Stimulated activated CD8-positive, alpha-beta memory T cell treated with anti-CD3 and anti-CD28 coated beads, Interleukin-4, amount 100 ng/mL, for 4 hours (primary cell): ENCODE measurements at places on chromosomes 3 and 15.

GRCh38 chr3:30688776-30689641, 82.6 kb downstream of the TGFBR2 start:
- no peak for DNase-seq

DNA sequence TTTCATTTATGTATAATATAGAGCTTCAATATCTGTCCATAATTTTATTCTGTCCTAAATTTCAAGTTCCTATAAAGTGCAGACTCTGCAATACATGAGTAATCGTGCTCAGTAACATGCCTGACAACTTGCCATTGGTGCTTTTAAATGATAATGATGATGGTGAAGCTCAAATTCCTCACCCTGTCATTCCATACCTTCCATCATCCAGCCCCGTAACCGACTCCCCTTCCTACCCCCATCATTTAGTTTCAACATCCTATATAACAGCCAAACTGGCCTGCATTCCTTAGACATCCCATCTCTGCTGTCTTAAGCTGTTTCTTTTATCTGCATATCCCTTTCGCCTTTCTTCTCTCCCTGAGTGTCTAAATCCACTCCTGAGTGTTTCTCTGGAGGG, 67.2 kb upstream of the DLG1 start:
- DNase-seq = no peak

DNA sequence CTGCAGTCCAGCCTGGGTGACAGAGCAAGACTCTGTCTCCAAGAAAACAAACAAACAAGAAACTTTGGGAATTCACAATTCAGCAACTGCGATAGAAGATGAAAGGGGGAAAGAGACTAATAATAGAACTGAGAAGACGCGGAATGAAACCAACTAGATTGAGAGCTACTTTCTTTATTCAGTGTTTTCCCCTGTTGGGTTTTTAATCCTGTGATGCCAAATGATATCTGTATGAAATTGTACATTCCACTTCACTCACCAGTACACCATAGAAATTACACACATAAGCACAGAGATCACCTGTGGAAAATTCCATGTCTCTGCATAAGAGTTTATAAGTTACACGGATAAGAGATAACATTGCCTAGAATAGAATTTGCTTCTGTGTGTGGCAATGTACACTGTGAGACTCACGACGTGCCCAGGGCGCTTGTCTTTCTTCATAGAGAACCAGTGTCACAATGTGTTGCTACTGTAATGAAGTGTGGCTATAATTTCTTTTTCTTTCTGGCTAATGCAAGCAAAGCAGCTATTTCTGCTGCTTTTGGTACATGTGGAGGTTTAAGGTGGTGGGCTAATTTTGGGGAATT, 17.7 kb upstream of the CHST2 start:
- DNase-seq = no peak

DNA sequence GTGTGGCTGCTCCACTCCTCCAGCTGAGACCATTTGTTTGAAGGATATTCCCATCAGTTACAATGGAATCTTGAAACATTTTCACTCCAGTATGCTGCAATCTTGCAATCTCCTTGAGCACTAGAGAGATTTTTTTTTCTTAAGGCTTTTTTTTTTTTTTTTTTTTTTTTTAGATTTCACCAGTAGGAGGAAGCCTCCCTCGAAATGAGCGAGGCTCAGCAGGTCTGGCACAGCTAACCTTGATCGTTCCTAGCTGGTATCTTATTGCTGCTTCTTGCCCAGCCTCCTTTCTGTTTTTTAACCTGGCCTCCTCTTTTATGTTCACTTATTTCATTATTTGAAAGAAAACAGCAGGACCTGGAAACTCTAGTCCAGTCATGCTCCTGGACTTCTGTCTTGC, 48.1 kb downstream of the RAP2B start:
- DNase-seq = no peak

- no peak for DNase-seq
Measured at GRCh38 chr3:141430316-141430715, 56.5 kb upstream of the RASA2 start.

DNA sequence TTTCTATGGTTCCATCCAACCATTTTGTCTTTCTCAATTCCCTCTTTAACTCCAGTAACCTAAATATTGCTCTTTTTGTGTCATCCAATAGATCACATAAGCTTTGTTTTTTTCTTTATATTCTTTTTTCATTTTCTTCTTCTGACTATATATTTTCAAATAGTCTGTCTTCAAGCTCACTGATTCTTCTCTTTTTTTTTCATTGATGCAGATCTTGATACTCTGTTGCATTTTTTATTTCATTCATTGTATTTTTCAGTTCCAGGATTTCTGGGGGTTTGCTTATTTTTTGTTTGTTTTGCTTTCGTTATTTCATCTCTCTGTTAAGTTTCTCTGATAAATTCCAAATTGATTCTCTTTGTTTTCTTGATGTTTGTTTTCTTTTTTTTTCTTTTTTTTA, 36.2 kb downstream of the CLDN1 start:
- DNase-seq = no peak

- no peak for DNase-seq
Measured at GRCh38 chr3:99645277-99646106, 7.1 kb downstream of the COL8A1 start.

DNA sequence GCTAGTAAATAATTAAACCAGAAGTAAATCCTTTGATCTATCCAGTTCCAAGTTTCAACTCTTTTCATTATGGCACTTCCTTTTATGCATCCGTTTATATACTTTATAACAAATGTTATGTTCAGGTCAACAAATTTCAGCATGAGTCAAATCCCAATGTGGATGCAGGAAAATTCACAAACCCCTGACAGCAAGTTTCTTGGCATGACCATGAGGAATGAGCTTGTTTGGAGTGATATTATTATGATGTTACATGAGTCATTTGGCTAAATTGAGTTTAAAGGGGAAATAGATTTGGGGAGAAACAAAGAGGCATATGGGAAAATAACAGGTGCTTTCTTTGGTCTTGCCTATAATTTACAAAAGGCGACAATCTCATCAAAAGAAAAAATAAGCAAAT, 32.1 kb upstream of the KCNMB2 start:
- DNase-seq = no peak

DNA sequence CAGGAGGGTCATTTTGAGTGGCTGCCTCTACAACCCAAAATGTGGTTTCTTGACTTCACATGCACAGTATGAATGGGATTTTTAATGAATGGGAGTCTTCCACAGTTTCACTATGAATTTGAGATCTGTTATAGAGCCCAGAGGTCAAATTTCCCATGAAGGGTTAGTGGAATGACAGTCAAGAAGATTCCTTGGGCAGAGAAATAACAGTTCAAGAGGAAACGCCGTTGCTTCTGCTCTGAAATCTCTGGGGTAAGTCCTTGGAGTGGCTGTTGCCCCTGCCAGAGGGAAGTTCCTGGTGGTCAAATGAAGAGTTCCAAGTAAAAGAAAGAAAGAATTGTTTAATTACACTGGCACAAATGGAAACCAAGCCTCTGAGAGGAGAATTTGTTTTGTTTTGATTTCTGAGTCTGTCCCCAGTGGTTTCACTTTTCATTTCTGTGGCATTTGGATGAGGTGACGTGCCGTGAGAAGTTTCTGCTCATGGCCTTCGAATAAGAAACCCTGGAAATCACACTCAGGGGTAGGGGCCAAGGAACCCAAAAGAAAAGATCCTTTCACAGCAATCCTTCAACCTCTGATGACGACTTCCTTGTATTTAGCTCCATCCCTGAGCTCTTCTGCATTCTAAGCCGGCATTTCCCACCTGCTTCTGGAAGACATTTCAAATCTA, 77.5 kb upstream of the IL12A start:
- no peak for DNase-seq

GRCh38 chr3:66115858-66116654, 77.3 kb upstream of the MAGI1 start:
- no peak for DNase-seq

DNA sequence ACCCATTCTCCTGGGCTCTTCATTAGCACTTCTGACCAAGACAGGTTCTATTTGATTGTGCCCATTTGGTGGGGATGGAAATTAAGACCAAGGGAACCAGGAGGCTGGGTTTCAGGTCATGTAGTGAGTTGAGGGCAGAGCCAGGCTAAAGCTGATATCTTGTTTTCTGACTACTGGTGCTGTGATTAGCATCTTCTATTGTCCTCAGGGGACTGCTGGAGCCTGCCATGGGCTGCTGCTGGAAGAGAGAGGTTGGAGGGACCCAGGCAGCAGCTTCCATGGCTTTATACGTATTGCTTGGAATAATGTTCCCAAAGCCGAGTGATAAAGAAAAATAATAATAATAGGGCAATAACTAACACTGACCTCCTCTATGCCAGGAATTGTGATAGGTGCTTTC, 211.4 kb upstream of the ROPN1 start:
- no peak for DNase-seq

DNA sequence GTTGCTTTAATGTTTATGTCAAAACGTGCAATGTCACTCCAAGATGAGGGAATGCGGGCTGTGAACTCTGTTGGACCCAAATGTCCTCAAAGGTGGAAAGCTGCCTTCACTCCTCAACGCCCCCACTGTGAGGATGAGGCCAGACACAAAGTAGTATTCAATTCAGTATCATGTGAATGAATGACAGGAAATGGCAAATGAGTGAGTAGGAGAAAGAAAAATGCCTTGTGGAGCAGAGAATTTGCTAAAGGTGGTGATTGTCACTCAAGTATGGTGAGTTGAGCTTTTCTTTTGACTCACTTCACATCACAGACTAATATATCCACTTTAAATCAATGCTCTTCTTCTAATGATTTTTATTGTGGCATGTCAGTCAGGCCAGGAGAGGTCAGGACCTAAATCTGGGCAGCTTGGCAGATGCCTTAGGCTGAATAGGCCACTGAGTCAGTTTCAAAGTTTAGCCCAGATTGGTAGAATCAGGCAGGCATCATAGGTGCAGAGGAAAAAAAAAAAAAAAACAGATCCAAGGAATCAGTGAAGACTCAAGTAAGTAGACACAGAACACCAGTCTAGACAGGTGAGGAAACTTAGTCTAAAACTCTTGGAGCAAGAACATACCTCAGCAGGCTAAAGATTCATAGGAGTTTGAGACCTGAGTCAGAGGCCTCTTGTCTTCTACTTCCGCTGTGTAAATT, 71.0 kb upstream of the ZBED2 start:
- DNase-seq = no peak

GRCh38 chr3:135301670-135302069, 506.6 kb downstream of the EPHB1 start:
- no peak for DNase-seq

DNA sequence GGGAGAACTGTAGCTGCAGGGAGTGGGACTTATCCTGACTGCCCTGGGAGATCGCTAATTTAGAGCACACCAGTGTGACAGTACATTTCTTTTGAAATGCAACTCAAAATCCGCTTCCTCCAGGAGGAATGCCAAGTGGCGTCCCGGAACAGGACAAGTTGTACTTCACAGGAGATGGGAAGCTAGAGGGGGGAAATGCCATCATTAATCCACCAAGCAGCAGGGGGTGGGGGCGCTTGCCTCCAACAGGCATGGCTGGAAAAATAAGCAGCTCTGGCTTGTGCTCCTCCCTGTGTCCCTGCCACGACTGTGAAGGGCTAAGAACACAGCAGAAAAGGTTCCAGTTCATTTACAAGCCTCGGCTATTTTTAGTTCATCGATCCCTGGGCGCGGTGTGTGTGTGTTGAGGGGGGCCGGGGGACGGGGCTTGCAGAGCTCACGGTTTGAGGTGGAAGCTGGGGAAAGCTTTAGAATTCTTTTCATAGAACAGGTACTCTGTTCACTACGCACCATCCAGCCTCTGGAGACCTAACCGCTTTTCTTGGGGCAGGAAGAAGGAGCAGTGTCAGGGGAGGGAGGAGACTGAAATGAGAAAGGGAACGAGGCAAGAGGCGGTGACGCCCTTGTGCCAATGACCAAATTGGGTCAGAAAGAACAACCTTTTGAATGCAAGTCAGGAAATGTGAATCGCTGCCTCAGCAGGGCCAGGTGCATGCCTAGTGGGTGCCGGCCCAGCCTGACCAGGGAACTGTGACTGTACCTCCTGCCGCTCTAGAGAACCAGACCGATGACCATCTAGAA, 51.8 kb upstream of the DGKG start:
- no peak for DNase-seq

- no peak for DNase-seq
Measured at GRCh38 chr3:24237971-24238706, 256.5 kb downstream of the THRB start.

DNA sequence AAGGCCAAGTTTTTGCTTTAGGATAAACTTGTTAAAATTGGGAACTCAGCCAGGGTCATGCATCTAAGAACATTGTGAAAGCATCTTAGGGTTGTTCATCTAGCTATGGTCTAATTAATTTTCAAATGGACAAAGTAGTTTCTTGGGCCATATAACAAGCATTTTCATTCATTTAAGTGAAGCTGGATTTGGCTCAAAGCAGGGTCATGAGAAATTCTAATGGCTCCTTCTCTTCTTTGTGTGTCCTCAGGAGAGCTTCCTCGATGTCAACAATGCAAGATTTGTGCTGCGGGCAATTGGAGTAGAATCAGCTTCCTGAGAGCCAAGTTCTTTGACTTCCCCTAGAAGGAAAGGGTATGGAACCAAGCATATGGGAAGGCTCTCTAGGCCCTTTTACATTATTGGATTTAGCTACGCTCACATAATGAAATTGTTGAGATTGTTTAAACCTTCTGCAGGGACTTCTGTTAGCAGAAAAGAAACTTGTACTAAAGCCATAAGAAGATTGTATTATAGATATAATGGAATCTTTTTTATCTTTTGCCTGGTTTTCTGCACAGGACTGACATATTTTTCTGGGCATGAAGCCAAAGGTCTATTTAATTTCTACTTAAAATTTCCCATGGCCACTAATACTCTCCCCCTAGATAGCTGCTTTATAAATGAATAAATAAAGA, 1.8 kb upstream of the SAMMSON start:
- DNase-seq = no peak

- no peak for DNase-seq
Measured at GRCh38 chr3:125556314-125556713, 36.3 kb upstream of the SNX4 start.

GRCh38 chr15:99253381-99254090, 2.3 kb downstream of the LRRC28 start:
- DNase-seq = no peak

DNA sequence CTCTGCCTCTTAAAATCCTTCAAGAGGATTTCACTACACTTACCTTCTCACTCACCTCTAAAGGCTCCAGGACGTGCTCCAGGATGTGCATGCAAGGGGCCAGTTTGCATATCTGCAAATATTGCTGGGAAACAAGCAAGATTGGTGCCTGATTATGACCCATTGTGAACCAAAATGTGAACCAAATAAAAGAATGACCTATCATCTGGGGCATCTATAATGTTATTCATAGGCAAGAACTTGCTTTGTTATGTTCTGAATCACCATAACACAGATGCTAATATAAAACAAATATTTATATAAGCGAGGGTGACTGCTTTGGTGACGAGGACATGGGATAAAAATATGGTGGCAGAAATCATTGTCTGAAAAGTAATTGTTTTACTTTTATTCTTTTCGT, 5.5 kb downstream of the IL12A start:
- no peak for DNase-seq

- no peak for DNase-seq
Measured at GRCh38 chr3:8164145-8164544, 337.5 kb upstream of the LMCD1 start.
